ENCODE measurements at places on chromosomes 6 and 20.

DNA sequence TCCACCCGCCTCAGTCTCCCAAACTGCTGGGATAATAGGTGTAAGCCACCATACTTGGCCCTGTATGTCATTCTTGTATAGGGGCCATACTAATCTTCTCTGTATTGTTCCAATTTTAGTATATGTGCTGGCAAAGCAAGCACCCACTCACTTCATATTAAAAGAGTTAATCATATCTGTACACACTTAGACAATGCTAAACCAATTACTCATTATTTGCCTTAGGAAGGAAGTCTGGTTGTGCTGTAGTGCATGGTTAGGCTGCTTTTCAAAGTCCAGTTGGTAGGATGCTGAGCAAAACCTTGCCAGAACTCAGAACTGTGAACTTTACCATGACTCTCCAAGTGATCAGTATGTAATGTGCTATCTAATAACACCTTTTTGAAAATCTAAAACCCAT lies 88.6 kb downstream of the LIN28B start:
- no peak for DNase-seq

GRCh38 chr6:4612636-4613171 lies 163.5 kb upstream of the CDYL start:
- no peak for DNase-seq

DNA sequence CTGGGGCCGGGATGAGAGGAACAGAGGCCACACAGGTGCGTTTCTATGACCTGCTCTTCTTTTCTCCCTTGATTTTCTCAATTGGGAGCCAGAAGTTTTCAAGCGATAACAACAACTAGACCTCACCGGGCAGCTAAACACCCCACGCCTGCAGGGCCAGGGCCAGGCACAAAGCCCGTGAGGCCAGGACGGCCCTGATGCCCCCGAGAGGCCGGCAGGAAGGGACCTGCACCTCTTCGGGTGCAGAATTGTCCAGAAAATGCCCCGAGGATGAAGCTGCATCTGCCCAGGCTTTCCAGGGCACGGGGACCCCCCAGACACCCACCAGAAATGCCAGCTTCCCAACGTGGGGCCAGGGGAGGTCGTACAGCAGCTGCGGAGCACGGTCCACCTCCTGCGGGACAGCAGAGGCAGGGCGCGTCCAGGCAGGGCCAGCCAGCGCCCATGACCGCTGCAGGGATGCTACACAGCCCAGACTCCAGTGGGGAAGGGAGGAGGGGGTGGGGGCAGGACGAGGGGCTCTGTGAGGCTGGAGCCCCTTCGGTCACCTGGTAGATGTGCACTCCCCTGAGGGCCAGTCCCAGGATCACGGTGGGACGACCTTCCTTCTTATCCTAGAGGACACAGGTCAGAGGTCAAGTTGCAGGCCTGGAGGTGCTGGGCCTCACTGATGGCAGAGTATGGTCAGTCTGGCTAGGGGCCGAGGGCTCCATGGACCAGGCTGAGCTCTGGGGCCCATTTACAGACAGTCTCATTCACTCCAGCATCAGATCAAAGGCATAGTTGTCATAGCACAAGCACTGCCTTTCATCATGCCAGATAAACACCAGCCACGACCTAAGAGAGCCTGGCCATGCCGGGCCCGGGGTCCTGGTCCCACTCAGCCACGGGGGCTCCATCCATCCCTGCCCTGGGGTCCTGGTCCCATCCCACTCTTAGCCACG lies 16.4 kb downstream of the FRMD1 start:
- DNase-seq, result no peak

DNA sequence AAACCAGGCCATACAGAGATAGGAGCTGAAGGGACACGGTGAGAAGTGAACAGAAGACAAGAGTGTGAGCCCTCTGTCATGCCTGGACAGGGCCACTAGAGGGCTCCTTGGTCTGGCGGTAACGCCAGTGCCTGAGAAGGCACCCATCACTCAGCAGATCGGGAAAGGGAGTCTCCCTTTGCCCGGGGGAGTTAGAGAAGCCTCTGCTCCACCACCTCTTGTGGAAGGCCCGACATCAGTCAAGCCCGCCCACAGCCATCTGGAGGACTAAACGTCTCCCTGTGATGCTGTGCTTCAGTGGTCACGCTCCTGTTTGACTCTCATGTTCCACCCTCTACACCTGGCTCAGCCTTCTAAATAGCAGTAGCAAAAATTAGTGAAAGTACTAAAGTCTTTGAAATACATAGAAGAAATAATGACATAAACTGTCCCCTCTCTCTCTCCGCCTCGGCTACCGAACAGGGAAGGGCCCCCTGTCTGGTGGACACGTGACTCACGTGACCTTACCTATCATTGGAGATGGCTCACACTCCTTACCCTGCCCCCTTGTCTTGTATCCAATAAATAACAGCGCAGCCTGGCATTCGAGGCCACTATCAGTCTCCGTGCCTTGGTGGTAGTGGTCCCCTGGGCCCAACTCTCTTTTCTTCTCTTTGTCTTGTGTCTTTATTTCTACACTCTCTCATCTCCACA lies 66.7 kb downstream of the RPP21 start:
- DNase-seq, result peak; percentile 29

- DNase-seq, result no peak
Measured at GRCh38 chr6:26022132-26022472, 59.5 kb downstream of the TRIM38 start.

GRCh38 chr20:59603176-59603575 lies 1.2 kb upstream of the PHACTR3 start:
- DNase-seq, result no peak

GRCh38 chr6:127247114-127248096 lies 19.3 kb upstream of the RNF146 start:
- no peak for DNase-seq

- DNase-seq, result no peak
Measured at GRCh38 chr20:8428988-8429387, 296.9 kb downstream of the PLCB1 start.

DNA sequence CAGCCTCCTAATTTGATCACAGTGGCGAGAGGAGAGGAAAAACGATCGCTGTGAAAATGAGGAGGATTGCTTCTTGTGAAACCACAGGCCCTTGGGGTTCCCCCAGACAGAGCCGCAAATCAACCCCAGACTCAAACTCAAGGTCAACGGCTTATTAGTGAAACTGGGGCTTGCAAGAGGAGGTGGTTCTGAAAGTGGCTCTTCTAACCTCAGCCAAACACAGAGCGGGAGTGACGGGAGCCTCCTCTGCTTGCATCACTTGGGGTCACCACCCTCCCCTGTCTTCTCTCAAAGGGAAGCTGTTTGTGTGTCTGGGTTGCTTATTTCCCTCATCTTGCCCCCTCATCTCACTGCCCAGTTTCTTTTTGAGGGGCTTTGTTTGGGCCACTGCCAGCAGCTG lies 28.7 kb downstream of the SAYSD1 start:
- no peak for DNase-seq

GRCh38 chr6:144307880-144308279 lies 22.7 kb downstream of the UTRN start:
- DNase-seq, result no peak

DNA sequence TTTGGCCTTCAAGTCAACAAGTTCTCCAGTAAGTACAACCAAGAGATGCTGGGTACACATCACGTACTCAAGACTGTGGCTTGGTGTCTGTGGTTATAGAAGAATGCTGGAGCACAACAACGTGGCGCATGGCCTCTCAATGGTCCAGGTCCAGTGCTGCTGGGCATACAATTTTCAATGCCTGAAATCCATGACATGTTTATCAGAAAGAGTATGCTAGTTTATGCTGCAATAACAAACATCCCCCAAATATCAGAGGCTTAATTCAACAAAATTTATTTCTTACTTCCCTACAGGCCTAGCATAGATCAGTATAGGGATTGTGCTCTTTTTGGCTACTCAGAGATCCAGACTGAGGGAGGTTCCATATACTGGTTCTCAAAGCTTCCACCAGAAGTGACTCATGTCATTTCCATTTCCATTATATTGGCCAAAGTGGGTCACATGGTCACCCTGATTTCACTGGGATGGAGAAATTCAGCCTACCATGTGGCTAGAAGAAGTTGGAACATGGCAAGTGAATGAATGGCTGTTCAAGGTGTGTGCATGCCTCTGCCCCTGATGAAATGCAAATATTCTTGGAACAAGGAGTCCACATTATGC lies 33.3 kb upstream of the KIF16B start:
- DNase-seq, result no peak

- DNase-seq, result no peak
Measured at GRCh38 chr20:52655395-52655794, 316.8 kb upstream of the TSHZ2 start.

- DNase-seq, result no peak
Measured at GRCh38 chr6:132733814-132734213, 20.0 kb upstream of the VNN1 start.

- no peak for DNase-seq
Measured at GRCh38 chr6:24997231-24997630, 61.5 kb upstream of the RIPOR2 start.

- no peak for DNase-seq
Measured at GRCh38 chr6:33321227-33321626, 3.7 kb upstream of the ZBTB22 start.

GRCh38 chr20:50861012-50861411 lies 66.2 kb downstream of the BCAS4 start:
- no peak for DNase-seq

DNA sequence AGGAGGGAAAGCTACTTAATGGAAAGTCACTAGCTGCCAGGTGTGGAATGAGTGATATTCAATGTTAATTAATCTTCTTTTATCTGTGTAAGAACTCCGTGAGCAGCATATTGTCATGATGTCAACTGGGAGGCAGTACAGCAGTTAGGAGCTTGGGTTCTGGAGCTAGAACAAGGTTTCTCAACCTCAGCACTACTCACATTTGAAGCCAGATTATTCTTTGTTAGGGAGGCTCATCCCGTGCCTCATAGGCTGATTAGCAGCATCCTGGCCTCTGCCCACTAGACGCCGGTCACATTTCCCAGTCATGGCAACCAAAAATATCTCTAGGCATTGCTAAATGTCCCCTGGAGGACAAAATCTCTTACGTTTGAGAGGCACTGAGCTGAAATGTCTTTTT lies 41.2 kb downstream of the BCAS1 start:
- no peak for DNase-seq

GRCh38 chr6:119728220-119728750 lies 378.7 kb upstream of the MAN1A1 start:
- no peak for DNase-seq

GRCh38 chr20:25063546-25063945 lies 5.6 kb upstream of the ACSS1 start:
- DNase-seq, result no peak

DNA sequence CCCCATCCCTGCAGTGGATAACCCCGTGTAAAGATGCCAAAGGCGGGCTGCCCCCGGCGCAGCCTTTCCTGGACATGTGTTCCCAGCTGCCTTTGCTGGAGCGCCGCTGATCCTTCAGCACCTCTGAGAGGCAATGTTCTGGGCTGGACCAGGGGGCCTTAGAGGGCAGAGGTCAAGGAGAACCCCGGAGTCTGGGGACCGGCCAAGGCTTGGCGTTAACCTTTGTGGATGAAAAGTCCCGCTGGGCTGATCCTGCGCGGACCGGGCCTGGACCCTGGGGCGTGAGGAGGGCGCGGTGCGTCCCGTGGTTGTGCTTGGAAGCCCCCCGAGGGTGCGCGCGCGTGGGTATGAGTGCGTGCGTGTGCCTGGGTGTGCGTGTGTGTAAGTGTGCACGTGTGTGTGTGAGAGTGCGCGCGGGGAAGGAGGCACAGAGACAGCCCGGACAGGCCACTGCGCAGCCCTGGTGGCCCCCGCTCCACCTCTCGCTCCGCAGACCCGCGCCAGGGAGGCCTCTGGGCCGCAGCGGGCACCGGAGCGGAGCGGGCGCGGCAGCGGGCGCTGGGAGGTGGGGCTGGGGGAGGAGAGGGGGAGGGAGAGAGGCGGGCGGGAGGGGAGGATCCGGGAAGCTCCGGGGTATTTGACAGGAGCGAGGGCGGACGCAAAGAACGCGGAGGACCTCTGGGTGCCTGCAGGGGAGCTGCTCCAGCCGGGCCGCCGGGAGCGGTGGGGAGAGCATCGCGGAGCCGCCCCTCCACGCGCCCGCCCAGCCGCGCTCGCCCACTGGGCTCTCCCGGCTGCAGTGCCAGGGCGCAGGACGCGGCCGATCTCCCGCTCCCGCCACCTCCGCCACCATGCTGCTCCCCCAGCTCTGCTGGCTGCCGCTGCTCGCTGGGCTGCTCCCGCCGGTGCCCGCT lies at the start of gene SMOC2:
Gene SMOC2 (plus strand): TSS at position 665 of the 914 bp plus-strand sequence. CDS start 187 bp downstream, at position 852.
- DNase-seq, result no peak

DNA sequence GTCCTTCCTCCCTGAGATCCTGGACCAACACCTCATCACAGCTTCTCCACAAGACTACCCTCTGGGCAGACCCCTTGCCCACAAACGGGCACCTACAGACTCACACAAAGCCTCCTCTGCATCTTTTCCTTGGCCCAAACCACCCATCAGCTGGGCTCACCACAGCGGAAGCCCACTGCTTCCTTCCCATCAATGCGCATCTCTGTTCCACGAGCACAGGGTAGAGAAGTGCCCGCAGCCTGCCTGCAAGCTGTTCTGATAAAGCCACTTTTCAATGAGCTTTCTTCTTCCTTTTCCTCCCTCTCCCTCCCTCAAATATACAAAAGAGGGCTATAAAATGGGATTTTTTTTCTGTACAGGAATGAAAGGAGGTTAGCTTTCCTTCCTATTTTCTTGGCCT lies 111.2 kb downstream of the NFATC2 start:
- no peak for DNase-seq

DNA sequence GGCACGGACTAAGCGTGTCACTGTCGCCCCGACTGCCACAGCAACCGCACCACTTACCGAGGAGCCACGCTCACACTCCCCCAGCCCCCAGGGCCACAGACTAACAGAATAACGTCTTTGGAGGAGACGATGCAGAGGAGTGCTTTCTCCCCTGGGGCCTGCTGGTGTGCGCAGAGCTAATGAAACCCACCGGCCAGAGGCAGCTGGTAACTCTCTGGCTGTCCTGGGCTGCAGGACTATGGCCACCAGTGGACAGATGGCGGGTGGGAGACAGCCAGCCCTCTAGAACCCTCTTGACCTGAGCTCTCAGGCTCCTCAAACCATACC lies 228.0 kb downstream of the DLL1 start:
- DNase-seq, result no peak

DNA sequence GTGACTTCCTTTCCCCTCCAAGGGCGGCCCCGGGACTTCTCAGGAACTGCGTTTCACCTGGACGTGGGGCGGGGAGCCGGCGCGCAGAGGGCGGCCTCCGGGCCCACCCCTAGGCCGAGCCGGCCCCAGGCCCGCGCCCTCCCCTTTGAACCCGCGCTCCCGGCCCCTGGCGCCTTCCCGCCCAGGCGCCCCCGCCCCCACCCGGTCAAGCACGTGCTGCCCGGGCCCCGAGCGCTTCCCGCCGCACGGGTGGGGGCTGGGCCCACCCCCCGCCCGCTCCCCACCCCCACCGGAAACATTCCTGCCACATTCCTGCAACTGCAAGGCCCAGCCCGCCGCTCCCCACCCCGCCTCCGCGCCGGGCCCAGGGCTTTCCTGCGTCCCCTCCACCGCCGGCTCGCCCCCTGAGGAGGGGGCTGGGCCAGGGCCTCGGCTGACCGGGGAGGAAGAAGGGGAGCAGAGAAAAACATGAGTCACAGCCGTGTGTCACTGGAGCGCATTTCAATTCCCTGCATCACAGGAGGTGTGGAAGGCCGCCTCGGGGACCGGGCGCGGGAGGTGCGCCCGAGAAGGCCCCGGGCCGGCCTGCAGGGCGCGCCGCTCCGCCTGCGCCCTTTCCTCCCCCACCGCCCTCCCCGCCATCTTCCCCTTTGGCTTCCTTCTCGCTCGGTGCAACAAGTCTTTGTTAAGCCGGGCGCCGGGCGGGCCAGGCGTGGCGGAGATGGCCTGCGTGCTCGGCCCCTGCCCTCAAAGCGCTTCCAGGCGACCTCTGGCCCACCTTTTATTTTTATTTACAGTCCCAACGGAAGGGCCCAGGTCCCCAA lies 1.2 kb upstream of the HMGA1 start:
- DNase-seq, result peak; percentile 88

Measured in progenitor cell of endocrine pancreas (in vitro differentiated cells).